ENCODE measurements at places on chromosomes 13 and 19.
A peak's percentile ranks its signal among the peaks of the same experiment; 100 is the strongest.

GRCh38 chr13:114320065-114320464 lies 5.8 kb downstream of the CHAMP1 start:
- DNase-seq = no peak

- DNase-seq = peak; percentile 41
These were observed 28.7 kb downstream of the CYP4F2 start for GRCh38 chr19:15869109-15869555.

GRCh38 chr19:718991-719512 lies 10.3 kb downstream of the PALM start:
- DNase-seq = no peak

- peak; percentile 100 for DNase-seq
These were observed 6.4 kb downstream of the AXL start for GRCh38 chr19:41225238-41226052.

DNA sequence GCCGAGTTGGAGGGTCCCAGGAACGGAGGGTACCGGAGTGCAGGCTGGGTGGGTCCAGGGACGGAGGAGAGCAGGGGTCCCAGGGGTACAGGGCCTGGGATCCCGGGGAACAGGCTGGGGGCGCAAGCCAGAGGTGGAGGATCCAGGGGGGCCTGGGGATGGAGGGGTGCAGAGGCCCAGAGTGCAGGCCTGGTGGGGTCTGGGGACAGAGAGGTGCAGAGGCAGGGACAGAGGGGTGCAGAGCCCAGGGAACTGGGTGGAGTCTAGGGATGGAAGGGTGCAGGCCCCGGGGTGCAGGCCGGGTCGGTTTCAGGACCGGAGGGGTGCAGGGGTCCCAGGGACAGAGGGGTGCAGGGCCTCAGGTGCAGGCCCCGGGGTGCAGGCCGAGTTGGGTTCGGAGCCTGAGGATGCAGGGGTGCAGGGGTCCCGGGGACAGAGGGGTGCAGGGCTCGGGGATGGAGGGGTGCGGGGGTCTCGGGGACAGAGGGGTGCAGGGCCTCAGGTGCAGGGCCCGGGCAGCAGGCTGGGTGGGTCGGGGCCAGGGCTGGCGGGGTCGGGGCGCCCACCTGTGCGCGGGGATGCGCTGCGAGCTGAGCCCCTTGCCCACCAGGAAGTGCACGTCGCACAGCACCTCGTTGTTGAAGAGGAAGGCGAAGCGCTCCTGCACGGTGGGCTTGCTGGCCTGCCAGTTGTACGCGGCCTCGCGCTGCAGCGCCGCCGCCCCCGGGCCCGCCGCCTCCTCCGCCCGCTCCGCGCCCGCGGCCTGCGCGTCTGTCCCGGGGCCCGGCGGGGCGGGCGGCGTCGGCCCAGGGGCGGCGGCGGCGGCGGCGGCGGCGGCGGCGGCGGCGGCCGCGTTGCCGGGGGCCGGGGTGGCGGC lies 545 bp downstream of the BTBD2 start:
- DNase-seq = no peak

- no peak for DNase-seq
These were observed 3.7 kb downstream of the PTOV1 start for GRCh38 chr19:49854378-49855263.

DNA sequence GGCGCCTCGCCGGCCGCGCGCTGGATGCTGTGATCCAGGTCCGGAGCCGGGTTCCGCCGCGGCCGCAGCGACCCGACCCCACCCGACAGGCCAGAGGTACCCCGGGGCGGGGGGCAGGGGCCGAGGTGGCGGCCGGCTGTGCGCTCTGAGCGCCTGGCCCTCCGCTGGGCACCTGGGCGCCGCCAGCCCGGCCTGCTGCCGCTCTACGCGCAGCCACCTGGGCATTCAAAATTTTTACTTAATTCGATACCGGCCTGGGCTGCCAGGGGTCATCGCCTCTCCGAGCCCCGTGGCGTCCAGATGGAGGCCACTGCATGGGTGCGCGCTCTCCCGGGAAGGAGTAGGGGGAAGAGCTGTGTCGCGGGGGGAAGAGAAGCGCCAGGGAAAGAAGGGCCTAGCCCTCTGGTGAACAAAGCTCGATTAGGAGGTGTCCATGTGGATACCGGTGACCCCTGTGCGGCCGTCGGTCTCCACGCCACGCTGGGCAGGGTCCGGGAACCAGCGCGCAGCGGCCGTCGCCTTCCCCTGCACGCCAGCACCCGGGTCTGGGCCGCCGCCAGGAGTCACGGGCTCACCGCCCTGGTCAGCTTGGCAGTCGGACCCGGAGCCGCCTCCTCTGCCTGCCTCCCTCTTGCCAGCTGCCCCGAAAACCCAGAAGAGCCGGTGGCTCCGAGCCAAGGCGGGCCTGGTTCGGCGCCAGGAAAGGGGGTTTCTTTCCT lies 666 bp downstream of the BIVM start:
- no peak for DNase-seq

DNA sequence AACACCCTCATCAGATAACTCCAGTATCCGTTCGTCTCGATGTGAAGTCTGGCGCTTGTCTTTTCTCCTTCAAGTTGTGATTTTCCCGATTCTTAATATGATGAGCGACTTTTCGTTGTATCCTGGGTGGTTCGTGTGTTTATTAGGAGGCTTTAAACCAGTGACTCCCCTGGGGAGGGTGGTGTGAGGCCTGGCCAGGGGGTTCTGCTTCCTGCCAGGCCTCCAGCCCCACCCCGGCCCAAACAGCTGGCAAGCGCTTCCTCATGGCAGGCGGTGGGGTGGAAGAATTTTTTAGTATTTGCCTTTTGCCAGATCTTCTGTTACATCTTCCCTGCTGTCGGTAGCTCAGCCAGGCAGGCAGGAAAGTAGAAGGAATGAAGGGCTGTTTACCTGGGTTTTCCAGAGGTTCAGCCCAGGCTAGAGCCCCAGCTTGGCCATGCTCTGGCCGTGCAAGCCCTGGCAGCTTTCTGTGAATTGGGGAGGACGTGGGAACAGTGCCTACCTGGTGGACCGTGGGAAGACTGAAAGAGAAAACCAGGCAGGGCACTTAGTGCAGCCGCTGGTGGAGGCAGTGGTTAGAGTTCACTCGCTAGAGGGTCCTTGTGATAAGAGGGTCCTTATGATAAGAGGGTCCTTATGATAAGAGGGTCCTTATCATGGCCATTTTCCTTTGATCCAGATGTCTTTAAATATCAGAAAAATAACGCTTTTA lies 37.7 kb upstream of the DCUN1D2 start:
- DNase-seq = no peak

DNA sequence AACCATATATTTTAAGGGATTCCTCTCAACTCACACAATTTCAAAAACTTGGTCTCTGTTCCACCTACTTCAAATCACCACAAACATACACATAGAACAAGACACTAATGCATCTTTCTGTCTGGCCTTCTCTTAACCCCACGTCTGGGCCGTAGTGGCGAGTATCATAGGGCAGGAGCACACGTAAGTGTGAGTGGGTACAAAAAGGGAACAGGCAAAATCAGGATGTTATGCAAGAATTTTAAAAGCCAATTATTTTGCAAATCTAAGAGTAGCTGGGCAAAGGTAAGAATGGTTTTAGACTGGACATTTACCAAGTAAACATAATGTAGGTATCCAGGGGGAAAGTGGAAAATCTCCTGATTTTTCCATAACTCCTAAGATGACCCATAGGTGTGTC lies 35.1 kb downstream of the MTMR6 start:
- no peak for DNase-seq

DNA sequence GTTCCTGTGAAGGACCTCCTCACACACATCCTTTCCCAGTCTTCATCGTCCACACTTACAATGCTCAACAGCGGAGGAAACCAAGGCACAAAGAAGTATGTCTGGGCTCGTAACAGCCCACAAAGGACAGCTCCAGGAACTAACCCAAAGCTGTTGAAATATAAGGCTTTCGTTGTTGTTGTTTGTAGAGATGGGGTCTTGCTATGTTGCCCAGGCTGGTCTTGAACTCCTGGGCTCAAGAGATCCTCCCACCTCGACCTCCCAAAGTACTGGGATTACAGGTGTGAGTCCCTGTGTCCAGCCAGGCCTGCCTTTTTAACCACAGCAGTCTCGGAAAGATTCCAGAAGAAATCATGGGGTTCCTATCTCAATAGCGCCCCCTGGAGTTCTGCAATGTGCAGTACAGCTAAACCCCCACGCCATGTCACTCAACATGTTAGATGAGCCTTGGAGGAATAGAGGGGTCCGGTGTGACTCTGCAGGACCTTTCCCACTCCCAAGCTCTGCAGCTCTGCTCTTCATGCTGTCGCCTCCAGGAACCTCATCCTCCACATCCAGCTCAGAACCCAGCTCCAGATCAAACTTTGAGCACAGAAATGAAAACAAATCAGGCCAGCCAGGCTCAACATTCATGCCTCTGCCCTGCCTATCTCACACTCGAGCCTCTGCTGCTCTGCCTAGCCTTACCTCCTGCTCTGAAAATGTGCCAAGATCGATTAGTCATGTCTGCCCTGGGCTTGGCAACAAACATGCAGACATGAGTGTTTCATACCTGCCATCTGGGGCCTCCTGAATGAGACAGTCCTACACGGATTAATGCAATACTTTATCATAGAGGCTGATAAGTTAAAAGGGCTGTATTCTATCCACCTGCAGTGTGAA lies 7.5 kb downstream of the PLA2G4C start:
- no peak for DNase-seq

DNA sequence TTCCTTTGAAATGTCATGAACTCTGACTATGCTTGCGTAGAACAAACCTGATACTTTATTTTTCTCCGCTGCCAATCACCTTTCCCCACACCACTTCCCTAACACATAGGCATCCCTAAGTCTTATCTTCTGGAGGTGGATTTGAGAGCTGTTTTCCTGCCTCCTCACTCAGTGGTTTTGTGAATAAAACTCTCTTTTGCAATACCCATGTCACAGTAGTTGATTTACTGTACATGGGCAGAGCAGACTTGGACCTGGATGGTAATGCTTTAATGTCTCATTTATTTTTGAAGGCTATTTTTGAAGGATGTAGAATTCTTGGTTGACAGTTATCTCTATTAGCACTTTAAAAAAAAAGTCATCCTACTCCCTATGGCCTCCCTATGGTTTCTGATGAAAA lies 881.8 kb downstream of the SLITRK5 start:
- DNase-seq = no peak

DNA sequence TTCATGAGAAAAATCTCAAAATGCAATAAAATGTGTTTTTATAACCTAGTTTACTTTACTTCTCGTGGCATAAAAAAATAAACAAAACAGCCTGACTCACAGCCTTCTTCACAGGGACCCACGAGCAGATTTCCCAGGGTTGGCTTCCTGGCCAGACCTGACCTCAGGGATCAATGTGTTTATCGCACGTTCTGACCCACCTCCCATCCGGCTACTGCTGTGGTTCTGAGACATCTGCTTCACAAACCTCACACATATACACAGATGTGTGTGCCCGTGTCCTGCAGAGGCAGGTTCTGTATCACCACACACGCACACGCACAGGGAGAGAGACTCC lies 118.3 kb downstream of the COL4A2 start:
- peak; percentile 76 for DNase-seq

DNA sequence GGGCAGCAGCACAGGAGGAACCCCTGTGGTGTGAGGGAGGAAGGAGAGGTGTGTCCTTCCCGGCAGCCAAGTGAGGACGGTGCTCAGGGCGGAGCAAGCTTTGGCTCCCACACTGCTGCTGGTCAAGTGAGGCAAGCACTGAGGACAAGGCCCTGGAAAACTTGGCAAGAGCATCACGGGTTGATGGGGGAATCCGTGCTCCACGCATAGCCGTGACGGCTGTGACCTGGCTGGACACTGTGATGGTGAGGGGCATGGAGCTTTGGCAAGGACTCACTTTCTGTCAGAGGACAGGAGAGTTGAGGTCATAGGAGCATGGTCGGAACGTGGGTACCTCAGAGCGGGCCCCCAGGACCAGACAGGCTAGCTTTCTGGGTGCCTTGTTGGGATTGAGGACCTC lies 29.0 kb upstream of the SLC15A1 start:
- no peak for DNase-seq

DNA sequence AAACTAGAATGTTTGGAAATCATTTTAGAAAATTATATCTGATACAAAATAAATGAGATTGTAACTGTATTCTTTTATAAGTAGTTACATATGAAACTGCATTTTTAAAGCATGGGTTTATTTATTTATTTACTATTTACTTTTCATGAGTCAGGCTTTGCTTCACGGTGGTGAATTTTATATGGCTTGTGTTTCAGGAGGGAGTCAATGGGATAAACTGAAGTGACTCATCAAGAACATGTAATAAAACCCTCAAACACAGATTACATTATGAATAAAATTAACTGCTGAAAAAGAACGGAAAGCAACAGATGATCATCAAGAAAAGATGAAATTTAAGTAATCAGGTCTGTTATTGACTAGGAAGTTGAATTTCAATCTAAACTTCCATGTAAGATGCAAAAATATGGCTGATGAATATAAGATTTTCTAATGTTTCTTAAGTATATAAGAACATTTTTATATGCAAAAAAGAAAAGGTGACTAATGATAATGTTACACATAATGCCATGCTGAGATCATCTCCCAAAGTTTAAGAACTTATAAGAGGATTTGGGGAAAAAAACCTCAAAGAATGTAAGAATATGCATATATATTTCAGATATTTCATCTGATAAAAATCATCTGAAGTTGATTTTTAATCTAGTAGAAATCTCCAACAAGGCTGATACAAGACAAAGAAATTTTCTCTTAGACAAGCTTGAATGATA lies 383.6 kb downstream of the SLITRK1 start:
- no peak for DNase-seq

DNA sequence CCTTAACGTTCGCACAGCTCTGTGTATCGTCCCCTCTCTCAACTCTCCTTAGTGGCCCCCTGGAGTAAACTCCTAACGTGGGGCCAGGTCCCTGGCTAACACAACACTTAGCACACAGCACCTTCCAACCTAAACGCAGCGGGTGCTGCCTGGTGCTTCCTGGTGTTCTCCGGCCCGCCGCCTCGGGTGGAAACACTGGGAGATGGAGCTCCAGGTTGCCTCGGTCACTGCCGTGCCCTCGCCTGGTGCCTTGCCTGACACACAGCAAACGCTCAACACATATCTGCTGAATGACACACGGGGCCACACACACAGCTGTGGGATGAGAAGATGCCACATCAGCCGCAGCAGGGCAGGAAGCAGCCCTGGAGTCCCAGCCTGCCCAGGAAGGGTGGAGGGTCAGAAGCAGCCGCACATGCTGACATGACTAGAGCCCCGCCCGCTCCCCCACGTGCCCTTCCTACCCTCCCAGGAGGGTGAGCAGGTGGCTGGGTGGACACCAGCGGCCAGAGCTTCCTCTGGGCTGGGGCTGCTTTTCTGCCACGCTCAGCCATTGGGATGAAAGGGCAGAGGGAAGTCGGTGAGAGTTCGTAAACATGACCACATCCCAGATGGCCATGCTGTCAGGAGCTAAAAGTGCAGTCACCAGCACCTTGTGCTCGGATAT lies 6.6 kb downstream of the PEPD start:
- no peak for DNase-seq

DNA sequence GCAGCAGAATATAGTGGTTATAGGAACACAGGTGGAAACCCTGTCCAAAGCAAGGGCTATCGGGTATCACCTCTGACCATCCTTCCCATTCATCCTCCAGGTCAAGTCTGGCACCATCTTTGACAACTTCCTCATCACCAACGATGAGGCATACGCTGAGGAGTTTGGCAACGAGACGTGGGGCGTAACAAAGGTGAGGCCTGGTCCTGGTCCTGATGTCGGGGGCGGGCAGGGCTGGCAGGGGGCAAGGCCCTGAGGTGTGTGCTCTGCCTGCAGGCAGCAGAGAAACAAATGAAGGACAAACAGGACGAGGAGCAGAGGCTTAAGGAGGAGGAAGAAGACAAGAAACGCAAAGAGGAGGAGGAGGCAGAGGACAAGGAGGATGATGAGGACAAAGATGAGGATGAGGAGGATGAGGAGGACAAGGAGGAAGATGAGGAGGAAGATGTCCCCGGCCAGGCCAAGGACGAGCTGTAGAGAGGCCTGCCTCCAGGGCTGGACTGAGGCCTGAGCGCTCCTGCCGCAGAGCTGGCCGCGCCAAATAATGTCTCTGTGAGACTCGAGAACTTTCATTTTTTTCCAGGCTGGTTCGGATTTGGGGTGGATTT lies 2.1 kb upstream of the RAD23A start:
- no peak for DNase-seq
